Activated naive CD8-positive, alpha-beta T cell treated with anti-CD3 and anti-CD28 coated beads, Interleukin-2, amount 10 ng/mL, durations not matched to agents 7 days and 5 days (primary cell): ENCODE measurements at places on chromosomes 2 and 18. TPM values are rescaled to one million over a fixed set of nuclear protein-coding genes. Genes with fewer than 3 reads are reported as not detected.

- H3K27me3 ChIP-seq, result no peaks in the 10 kb centered on the region
- no peak overlapping the region for H3K4me3 ChIP-seq
- no peaks in the 10 kb centered on the region for H3K36me3 ChIP-seq
Measured at GRCh38 chr2:204840504-204840903, 295.2 kb downstream of the PARD3B start.

DNA sequence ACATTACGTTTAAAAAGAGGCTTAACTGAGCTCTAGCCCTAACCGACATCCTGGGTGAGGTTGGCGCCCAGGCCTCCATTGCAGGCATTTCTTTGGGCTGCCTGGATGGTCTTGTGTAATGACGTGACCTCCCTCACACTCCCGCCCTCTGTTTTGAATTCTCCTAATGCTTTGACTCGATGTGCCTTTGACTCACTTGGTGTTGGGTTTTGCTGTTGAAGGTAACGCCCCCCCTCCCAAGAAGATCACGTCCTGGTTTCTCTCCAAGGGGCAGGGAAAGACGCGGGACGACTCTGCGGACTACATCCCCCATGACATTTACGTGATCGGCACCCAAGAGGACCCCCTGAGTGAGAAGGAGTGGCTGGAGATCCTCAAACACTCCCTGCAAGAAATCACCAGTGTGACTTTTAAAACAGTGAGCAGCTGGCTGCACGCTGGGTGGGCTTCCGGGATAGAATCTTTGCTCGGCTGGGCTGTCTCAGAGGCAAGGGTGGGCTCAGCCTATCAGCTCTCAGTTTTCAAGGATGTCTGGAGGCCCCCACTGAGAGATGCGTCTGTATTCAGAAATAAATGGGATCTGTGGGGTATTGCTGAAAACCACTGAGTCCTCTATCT, 87.9 kb upstream of the ATG16L1 start:
- H3K4me3 ChIP-seq, result no peak overlapping the region
- H3K36me3 ChIP-seq, result peaks cover 19% of the 10 kb centered on the region
- no peaks in the 10 kb centered on the region for H3K27me3 ChIP-seq
- no peaks in the 10 kb centered on the region for H3K4me1 ChIP-seq
- no peak overlapping the region for H3K27ac ChIP-seq
- no peak for DNase-seq

DNA sequence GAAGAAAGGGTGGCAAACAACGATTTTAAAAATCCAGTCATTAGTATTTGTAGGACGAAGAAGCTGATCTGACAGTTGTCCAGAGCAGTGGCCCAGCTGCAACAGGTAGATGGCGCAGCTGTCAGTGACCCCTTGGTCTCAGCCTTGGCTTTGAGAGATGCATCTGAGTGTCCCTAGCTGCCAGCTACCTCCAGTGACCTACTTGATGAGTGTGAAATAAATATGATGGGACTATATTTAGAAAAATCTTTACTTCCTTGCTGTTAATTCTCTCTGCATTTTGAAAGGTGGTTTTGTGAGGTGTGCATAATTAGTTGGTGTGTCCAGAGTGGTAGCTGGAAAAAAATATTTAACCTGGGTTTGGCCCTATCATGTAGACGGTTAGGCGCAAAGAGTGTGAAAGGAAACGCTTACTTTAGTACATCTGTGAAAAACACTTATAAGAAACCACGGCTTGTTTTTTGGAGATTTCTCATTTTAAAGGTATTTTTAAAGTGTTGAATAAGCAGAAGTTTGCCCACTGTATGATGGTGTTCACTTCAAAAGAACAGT, 963 bp downstream of the INPP1 start:
- H3K27me3 ChIP-seq, result peaks cover 5% of the 10 kb centered on the region
- peaks cover 15% of the 10 kb centered on the region for H3K4me1 ChIP-seq
- peak overlapping the region; percentile 43 for H3K27ac ChIP-seq
- peak overlapping the region; percentile 82 for H3K4me3 ChIP-seq
- no peak for DNase-seq

GRCh38 chr2:27552941-27553340, 29.9 kb upstream of the ZNF512 start:
- no peaks in the 10 kb centered on the region for H3K4me1 ChIP-seq
- H3K27ac ChIP-seq, result no peak overlapping the region
- no peak overlapping the region for H3K4me3 ChIP-seq
- peaks cover 36% of the 10 kb centered on the region for H3K27me3 ChIP-seq
- no peak for DNase-seq

The DNAJC5G gene
- total RNA-seq, result not detected

DNA sequence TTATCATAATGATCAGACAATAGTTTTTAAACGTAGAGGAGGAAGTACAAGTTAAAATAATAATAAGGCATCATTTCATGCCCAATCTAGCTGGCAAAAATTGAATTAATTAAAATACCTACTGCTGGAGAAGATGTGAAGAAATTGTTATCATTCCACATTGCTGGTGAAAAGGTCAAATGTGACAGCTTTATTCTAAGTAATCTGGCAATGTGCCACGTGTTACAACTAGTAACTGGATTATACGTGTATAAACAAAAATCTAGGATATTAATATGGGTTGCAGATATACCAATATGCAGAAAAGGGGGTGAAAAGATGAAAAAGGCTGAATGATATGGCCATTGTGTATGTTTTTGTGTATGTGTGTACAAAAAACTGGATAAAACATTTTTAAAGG, 32.4 kb downstream of the SMAD2 start:
- no peak overlapping the region for H3K4me3 ChIP-seq
- peaks cover 31% of the 10 kb centered on the region for H3K4me1 ChIP-seq
- no peak for DNase-seq
- no peaks in the 10 kb centered on the region for H3K27me3 ChIP-seq
- H3K27ac ChIP-seq, result no peak overlapping the region
- peaks cover 56% of the 10 kb centered on the region for H3K36me3 ChIP-seq

DNA sequence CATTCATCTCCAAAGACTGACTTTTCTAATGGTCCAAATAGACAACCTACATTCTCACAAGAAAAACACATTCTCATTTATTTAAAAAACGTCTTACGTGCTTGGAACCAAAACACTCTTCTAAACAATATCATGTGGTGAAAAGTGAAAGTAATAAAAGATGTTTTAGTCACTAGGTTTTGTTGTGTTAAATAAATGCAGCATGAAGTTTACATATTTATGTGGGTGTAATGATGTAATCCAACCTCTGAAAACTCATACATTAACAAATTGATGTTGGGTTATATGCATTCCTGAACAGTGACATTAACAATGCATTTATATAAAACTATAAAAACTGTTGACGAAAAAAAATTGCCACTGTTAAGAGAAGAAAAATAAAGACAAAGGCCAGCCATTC, 55.1 kb upstream of the ACVR2A start:
- no peak for DNase-seq
- H3K27ac ChIP-seq, result no peak overlapping the region
- H3K4me1 ChIP-seq, result peaks cover 8% of the 10 kb centered on the region
- no peaks in the 10 kb centered on the region for H3K36me3 ChIP-seq

- no peak overlapping the region for H3K27ac ChIP-seq
- DNase-seq, result no peak
- H3K36me3 ChIP-seq, result peaks cover 1% of the 10 kb centered on the region
- no peaks in the 10 kb centered on the region for H3K27me3 ChIP-seq
Measured at GRCh38 chr2:39470580-39470979, 33.5 kb upstream of the MAP4K3 start.

DNA sequence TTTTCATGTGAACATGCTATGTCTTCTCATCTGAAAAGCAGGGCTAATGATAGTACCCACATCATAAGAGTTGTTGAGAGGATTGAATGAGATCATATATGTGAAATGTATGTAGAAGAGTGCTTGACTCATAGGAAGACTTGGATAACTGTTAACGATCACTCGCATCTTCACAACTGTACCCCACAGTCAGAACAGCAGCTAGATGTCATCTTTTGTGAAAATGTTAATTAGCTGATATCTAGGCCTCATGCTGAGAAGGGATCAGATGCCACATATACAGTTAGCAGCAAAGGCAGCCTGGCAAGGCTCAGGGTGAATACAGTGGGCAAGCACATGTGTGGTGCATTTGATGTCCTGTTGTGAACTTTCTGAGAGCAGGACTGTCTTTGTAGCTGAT, 24.2 kb downstream of the MAP3K20 start:
- DNase-seq, result no peak
- H3K27me3 ChIP-seq, result peaks cover 4% of the 10 kb centered on the region
- H3K27ac ChIP-seq, result no peak overlapping the region
- H3K4me1 ChIP-seq, result no peaks in the 10 kb centered on the region
- peaks cover 21% of the 10 kb centered on the region for H3K36me3 ChIP-seq
- H3K4me3 ChIP-seq, result no peak overlapping the region

The PIEZO2 gene
- not detected for total RNA-seq

DNA sequence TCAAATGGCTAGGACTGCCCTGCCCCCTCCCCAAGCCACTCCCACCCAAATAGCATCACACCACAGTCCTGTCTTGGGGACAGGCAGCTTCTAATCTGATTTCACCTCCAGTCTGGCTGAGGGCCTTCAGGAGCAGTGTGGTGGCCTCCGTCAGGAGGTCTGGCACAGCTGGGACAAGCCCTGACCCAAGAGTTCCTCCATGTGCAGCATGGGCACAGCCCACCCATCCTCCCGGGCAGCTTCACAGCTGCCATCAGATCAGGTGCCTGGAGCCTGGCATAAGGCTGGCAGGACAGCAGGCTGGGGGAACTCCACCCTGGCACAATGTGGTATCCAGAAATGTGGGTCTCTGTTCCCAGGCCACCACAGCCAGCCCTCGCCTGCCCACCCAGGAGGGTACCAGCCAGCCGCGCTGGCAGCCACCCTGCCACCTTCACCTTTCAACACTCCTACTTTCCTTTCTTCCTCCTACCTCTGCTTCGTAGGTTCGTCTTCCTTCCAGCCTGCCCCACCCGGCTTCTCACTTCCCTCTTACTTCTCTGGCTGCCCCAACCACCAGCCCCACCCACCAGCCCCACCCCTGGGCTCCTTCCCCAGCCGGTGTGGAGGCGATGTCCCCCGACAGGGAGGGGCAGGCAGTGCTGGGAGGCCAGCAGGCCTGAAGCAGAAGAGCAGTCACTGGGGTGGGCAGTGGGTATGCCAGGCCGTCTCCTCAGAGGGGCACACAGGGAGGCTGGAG, at the start of gene CAPG:
CAPG (minus strand) TSS at position 522 of the 739 bp plus-strand sequence. CDS start 8,221 bp downstream, outside the sequence.
- H3K36me3 ChIP-seq, result peaks cover 15% of the 10 kb centered on the region
- H3K4me3 ChIP-seq, result peak within 1 kb of the TSS; percentile 88
- peak within 1 kb of the TSS; percentile 82 for H3K27ac ChIP-seq
- H3K4me1 ChIP-seq, result peaks cover 60% of the 10 kb centered on the region
- DNase-seq, result peak; percentile 73

DNA sequence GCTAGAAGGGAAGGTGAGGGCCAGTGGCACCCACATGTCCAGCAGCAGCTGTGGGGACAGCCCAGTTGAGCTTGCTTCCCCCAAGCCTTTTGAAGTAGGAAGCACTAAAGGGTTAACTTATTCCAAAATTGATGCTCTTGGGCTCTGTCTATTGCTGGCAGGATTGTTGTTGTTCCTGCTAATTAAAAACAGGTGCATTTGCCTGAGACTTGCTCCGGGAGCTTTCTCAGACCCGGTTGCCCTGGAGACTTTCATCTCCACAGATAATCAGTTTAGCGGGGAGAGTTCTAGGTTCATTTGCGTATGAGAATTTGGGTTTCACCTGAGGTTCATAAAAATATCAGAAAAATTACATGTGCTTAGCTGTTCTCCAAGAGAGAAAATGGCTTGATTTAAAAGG, 277.3 kb downstream of the LRATD1 start:
- H3K27me3 ChIP-seq, result no peaks in the 10 kb centered on the region
- DNase-seq, result no peak
- H3K4me1 ChIP-seq, result no peaks in the 10 kb centered on the region

DNA sequence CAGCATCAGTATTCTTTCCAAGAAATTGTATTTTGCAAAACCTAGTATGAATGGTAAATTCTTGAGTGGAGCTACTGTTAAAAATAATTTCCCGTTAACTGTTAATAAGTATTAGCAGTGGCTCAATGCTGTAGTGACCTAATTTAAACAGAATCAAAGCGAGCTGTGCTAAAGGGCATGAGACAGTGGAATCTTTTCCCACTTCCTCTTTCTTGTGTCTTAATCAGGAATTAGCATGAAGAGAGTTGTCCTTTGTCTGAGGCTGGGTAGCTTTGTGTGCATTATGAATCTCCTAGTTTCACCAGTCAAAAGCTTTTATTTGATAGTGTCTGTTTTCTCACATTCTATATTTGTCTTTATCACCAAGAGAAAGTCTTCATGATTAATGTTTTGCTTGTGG, 298.8 kb upstream of the GCFC2 start:
- no peak for DNase-seq
- H3K4me3 ChIP-seq, result no peak overlapping the region
- no peaks in the 10 kb centered on the region for H3K36me3 ChIP-seq
- no peak overlapping the region for H3K27ac ChIP-seq
- H3K4me1 ChIP-seq, result no peaks in the 10 kb centered on the region

DNA sequence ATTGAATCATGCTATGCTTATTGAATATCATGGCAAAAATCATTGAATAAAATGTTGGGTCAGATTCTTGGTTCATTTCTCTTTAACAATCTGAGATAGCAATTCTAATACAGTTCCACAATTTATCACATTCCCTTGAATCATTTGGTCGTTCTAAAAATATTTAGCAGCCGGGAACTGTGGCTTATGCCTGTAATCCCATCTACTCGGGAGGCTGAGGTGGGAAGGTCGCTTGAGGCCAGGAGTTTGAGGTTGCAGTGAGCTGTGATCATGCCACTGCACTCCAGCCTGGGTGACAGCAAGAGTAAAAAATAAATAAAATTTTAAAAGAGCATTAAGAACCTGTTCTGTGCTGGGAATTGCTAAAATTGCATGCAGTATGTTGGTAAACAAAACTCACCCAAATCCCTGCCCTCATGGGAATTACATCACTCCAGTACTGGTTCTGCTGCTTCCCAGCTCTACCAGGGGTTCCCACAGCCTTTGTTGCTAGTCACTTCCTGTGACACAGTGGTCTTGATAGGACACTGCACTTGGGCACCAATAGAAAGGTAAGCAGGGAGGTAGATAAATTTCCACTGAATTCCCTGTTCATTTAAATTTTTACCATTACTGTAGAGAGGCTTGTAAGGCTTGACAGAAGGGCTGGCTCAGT, 200.4 kb downstream of the CTNNA2 start:
- no peaks in the 10 kb centered on the region for H3K27me3 ChIP-seq
- H3K4me3 ChIP-seq, result no peak overlapping the region
- no peaks in the 10 kb centered on the region for H3K4me1 ChIP-seq
- DNase-seq, result no peak
- no peak overlapping the region for H3K27ac ChIP-seq

GRCh38 chr2:75503048-75503607, 57.6 kb downstream of the EVA1A start:
- no peaks in the 10 kb centered on the region for H3K36me3 ChIP-seq
- H3K4me3 ChIP-seq, result no peak overlapping the region
- peaks cover 5% of the 10 kb centered on the region for H3K27me3 ChIP-seq
- no peak overlapping the region for H3K27ac ChIP-seq
- no peaks in the 10 kb centered on the region for H3K4me1 ChIP-seq
- DNase-seq, result no peak
